Stimulated activated CD4-positive, alpha-beta T cell treated with anti-CD3 and anti-CD28 coated beads, Interleukin-1b, Interleukin-23, amount 100 ng/mL, for 48 hours (primary cell): ENCODE measurements at places on chromosomes 7 and 10.

GRCh38 chr7:17234030-17234397, 64.4 kb upstream of the AHR start:
- peak; percentile 38 for DNase-seq

- DNase-seq, result no peak
These were observed at the start of gene HOXA10 for GRCh38 chr7:27173956-27174873. Gene HOXA10 (minus strand): TSS chr7:27174320. CDS start chr7:27174306, 14 bp downstream.

DNA sequence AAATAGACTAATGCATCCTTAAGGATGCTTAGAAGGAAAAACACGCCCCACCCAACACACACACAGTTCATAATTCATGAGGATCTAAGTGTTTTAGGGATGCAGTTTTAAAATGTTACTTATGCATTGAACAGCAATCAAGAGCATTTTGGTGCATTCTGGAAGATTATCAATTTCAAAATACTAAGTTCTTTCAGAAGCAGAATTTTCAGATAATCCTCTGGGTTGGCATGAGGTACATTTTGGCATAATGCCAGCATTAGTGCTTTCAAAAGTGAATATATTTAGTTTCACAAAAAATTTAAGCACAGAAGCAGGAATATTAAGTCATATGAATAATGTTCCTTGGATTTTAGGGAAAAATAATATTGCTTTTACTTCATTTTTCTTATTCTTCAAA, 937.1 kb downstream of the REEP3 start:
- no peak for DNase-seq

DNA sequence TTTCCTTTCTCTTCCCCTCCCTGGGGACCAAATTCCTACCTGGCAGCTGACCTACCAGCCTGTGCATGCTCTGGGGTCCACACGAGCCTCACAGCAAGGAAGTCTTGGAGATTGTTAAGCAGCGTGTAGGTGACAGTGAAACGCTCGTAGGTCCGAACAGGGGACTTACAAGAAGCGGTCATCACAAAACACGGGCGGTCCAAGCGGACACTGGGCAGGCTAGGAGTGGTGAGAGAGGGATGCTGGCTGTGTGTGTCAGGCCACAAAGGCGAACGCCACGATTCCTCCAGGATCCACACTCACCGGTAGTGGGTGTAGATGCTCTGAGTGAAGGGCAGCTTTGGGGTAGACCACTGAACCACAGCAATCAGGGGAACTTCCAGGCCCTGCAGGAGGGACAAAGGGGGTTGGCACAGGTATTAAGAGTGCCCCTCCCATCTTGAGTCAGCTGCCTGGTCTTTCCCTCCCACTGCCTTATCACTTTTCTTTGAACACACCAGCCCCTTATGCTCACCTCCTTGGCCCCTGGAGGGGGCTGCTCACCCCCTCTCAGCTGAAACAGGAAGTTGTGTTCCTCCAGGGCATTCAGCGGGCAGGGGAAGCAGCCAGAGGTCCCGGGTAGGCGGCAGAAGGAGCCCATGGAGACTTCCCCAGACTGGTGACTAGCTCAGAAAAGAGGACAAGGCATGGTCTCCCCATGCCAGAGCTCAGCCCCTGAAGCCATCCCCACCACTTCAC, 2.0 kb downstream of the TRAPPC14 start:
- no peak for DNase-seq

- DNase-seq, result no peak
These were observed 57.6 kb downstream of the SNX10 start for GRCh38 chr7:26349005-26349915.

GRCh38 chr7:101538596-101539459, 90.3 kb downstream of the MYL10 start:
- peak; percentile 53 for DNase-seq

GRCh38 chr7:36088966-36089365, 64.1 kb upstream of the EEPD1 start:
- no peak for DNase-seq

DNA sequence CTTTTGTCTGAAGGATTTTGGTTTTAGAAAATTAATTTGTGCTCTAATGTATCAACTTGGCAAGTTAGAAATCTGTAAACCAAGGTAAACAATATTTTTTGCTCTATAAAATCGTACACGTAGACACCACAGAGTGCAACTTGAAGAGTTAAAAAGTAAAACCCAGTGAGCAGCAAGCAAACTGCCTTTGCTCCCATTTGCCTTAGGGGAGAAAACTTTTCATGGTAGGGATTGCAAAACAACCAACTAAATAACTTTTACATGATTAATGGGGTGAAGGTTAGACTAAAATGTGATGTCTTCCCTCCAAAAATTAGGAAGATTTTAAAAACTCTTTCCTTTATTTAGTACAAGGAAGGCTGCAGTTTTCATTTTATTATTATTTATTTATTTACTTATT, 224.2 kb upstream of the LYZL1 start:
- no peak for DNase-seq

DNA sequence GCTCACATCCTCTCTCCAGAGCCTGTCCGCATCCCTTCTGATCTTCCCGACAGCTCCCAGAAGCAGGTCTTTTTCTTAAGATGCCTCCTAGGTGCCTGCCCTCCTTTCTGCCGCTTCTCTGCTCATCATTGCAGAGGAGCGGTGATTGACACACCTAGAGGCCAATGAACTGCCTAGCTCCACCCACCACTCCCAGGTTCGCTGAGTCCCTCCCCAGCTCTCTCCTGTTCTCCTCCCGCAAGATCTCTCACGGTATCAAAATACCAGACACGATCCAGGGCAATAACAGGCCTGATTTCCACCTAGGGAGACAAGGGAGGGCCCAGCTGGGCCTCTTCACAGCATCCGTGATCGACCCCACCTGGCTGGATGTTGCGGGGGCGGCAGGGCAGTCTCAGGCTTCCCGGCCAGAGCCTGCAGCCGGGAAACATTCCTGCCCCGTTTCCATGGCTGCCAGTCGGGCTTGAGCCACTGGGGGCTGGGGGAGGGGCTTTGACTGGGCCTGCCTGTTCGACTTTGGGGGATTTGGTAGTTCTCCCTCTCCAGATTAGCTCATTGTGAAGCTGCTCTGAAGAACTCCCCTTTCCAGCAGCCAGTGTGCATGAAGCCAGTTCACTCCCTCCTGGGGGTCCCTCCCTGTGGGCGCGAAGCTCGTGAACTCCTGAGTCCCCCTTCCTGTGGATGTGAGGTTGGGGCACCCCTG, 373.5 kb downstream of the RPS24 start:
- DNase-seq, result peak; percentile 77

DNA sequence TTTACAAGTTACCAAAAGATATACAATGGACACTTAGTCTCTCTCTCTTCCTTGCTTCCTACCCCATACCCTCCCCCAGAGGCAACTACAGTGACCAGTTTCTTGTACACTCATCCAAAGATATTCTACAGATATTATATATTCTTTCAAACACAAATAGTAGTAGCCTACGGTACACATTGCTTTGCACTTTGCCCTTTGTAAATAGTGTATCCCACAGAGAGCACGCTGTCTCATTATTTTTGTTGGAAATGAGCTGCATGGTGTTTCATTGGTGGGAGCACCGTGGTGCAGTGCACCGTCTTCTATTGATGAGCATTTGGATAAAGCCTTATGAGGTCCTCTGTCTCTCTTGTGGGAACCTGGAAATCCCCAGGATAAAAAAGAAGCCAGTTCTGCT, 24.2 kb downstream of the STRA8 start:
- DNase-seq, result no peak

GRCh38 chr10:30529373-30529998, 95.5 kb downstream of the MAP3K8 start:
- DNase-seq, result peak; percentile 80

DNA sequence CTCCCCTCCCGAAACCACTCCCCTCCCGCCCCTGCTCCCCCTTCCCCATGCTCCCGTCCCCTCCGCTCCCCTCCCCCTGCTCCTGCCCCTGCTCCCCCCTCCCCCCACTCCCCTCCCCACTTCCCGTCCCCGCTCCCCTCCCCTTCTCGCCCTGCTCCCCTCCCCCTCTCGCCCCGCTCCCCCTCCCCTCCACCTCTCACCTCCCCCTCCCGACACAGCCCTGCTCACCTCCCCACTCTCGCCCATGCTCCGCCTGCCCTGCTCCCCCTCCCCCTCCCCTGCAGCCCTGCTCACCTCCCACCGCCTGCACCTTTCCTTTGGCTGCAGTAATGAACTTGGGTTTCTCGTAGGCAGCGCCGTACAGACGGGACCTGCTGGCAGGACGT, 49.9 kb upstream of the NKX6-2 start:
- DNase-seq, result no peak

DNA sequence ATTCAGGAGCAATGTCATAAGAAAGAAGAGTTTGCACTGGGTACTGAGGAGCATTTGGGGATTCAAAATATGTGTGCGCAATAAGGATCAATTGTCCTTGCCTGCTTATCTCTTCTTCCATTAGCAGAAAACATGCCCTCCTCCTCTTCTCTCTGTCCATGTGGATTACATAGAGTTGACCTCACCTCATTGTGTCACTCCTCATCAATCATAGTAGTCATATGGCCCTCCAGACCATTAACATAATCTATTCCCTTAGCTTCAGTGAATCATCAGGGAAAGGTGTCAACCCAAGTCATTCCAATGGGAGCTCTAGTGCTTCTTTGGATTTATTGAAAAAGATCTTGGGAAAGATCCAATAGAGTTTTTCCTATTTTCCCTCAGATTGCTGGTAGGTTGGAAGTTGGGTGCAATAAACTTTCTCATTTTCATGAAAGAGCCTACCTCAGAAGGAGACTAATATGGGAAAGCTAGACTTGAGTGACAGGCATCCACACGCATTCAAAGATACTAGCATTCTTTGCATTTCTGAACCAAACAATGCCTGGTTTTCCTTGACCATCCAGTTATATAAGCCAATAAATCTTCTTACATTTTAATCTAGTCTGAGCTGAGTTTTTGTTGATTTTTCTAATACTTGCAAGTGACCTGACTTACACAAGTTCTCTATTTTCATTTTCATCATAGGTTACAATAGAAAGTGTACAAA, 71.5 kb upstream of the FAM13C start:
- DNase-seq, result no peak

GRCh38 chr10:77673101-77673500, 35.5 kb upstream of the KCNMA1 start:
- DNase-seq, result no peak

DNA sequence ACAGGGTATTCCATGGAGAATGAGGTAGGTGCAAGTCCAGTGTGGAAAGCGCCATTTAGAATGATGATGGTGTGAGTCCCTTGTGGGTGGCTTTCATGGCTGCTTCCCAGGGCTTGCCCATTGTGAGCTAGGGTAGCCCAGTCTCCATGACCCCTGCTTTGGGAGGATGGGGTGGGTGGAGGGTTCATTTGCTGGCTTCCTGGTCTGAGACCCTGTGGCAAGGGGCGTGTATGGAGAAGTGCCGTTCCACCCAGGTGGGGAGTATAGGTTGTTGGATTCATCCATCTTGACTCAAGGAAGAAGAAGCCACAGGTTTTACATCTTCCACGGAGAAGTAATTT, 27.7 kb downstream of the CCM2 start:
- no peak for DNase-seq

DNA sequence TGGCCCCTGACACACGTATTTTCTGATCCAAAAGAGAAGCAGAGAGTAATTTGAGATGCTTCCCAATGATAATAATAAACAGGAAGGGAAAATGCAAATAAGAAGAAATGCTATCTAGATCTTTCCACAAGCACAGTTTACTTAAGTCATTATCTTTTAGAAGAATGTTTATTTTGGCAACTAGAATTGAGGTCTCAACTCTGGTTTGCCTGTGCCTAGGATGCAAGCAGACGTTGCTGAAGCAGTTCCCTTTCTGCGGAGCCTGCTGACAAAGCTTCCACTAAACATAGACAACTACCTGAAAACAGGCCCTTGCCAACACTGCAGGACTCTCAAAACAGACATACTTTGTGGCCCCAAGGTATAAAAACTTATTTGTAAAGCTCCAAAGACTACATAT, 315.8 kb upstream of the POM121L12 start:
- DNase-seq, result no peak

DNA sequence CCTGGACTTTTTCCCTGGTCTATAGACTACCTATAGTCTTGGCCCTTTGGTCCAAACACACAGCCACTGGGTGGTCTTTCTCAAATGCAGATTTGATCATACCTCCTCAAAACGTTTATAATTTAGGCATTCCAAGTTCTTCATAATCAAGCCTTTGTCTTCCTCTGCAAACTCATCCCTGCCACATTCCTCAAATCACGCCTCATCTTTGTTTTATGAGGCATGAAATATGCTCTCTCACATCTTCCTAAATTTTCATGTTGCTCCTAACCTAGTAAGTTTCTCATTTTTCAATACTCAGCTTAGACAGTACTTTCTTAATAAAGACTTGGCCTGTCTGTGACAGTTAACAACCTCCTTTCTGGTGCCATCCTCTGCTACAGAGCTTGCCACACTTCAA, 10.9 kb upstream of the HERC4 start:
- DNase-seq, result no peak

- DNase-seq, result no peak
These were observed 98.0 kb upstream of the GLCCI1 start for GRCh38 chr7:7870555-7870954.

DNA sequence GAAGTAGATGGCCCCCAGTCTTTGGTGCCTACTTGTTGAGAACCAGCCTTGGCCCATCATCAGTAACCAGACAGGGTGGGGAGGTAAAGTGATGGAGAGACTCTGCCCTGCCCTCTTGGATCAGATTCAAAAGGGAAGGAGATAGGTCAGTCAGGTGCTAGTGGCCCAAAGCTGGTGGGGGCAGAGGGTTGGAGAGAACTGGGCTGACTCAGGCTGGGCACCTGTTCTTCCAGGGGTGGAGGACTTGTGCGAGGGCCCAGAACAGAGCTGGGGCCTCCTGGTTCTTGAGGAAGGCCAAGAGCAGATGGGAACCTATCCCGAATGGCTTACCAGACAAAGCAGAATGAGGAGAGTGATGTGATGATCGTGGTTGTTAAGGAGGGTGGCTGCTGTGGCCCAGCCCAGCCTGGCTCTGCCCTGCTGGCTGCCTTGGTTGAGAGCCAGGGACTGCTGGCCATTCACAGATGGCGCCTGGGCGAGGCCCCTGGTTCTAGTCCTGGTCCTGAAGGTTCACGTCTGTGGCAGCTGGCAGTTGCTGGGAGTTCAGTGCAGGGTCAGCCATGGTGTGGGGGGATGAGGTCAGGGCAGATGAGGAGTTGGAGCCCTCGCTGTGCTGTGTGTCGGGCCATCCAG, 36.6 kb downstream of the PALD1 start:
- DNase-seq, result no peak

- no peak for DNase-seq
These were observed 6.2 kb upstream of the PIK3CG start for GRCh38 chr7:106858618-106859532.

GRCh38 chr7:55192723-55193122, 172.4 kb upstream of the LANCL2 start:
- DNase-seq, result no peak

DNA sequence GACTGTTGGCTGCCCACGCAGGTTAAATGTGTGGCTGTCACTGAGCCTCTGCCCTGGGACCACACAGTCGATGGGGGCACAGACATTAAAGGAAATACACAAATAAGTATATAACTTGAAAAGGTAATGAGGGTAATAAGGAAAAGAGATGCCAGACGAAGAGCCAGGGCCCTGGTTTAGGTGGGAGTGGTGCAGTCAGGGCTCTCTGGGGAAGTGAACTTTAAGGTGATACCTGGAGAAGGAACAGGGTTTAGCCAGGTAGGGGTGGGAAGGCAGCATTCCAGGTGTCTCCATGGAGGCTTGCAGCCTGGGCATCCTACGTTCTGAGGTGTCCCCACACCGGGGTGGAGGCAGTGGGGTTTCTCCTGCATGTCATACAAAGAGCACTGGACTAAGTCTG, 50.4 kb downstream of the UNC5B start:
- DNase-seq, result no peak
